T-helper 17 cell (primary cell): ENCODE measurements at places on chromosomes 7 and 10. TPM values are rescaled to one million over a fixed set of nuclear protein-coding genes. Genes with fewer than 3 reads are reported as not detected.

Gene HTR5A
- total RNA-seq: not detected

Gene TDRD1
- not detected for total RNA-seq

- no peak for DNase-seq
These were observed 2.8 kb downstream of the GIMAP5 start for GRCh38 chr7:150740053-150740452.

DNA sequence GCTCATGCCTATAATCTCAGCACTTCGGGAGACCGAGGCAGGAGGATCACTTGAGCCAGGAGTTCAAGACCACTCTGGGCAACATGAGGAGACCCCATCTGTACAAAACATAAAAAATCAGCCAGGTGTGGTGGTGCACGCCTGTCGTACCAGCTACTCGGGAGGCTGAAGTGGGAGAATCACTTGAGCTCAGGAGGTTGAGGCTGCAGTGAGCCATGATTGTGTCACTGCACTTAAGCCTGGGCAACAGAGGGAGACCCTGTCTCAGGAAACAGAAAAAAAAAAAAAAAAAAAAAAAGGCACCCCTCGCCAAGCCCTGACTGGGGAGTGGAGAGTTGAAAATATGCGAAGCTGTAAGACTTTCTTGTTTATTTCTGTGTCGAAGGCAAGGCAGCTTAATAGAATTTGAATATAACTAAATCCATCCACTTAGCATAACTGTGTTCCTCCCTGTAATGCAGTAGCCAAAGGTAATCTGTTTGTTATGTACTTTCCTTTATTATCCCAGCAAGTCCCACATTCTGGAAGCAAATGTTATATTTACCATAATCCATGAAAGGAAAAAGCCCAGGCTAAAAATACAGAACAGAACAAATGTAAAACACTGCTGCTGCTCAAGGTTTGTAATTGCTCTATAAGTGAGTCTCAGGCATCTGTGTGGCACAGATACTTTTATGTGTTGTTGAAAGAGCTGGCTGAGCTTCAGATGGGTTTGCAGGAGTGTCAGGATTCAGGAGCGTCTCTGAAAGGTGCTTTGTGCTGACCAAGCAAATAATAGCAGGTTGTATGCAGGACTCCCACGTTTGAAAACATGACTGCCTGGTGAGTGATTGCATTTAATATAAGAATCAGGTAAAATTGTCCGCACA lies 127.2 kb downstream of the CELF2 start:
- no peak for DNase-seq

GRCh38 chr10:72470666-72471065 lies 115.9 kb upstream of the DNAJB12 start:
- DNase-seq: no peak
